Keratinocyte (primary cell): ENCODE measurements at places on chromosomes 1 and 21. TPM values are rescaled to one million over a fixed set of nuclear protein-coding genes. Genes with fewer than 3 reads are reported as not detected.

The ETNK2 gene
- polyA plus RNA-seq, result 18.4 to 26.4 TPM (median 20.6 TPM) in 3 replicates

The AHDC1 gene
- polyA plus RNA-seq, result 3.9 to 4.2 TPM (median 4.1 TPM) in 3 replicates

The RIMS3 gene
- polyA plus RNA-seq, result 1.1 to 2.6 TPM (median 1.7 TPM) in 3 replicates

The NTRK1 gene
- polyA plus RNA-seq, result 0.03 to 0.06 TPM (median 0.05 TPM) in 3 replicates

The MCL1 gene
- polyA plus RNA-seq, result 105 to 237 TPM (median 156 TPM) in 3 replicates

The S100A1 gene
- polyA plus RNA-seq, result 0.12 to 0.15 TPM in 2 of 3 replicates, not detected in the other

The FCAMR gene
- polyA plus RNA-seq, result not detected in 3 replicates

The MAST2 gene
- 12.2 to 15.7 TPM (median 14.6 TPM) in 3 replicates for polyA plus RNA-seq

The CAPN2 gene
- 278 to 366 TPM (median 350 TPM) in 3 replicates for polyA plus RNA-seq

The UBASH3A gene
- polyA plus RNA-seq, result not detected in 3 replicates

The MYOM3 gene
- 0.49 to 1.0 TPM (median 0.98 TPM) in 3 replicates for polyA plus RNA-seq

The L1TD1 gene
- 0.12 to 0.24 TPM (median 0.20 TPM) in 3 replicates for polyA plus RNA-seq

The DIRAS3 gene
- polyA plus RNA-seq, result 0.14 to 0.23 TPM (median 0.20 TPM) in 3 replicates

The ZYG11A gene
- polyA plus RNA-seq, result 0.40 to 0.65 TPM (median 0.64 TPM) in 3 replicates

The FMOD gene
- polyA plus RNA-seq, result 0.39 to 0.47 TPM (median 0.44 TPM) in 3 replicates

The GPR137B gene
- 6.2 to 9.9 TPM (median 7.1 TPM) in 3 replicates for polyA plus RNA-seq

The RASSF5 gene
- 2.1 to 2.5 TPM (median 2.4 TPM) in 3 replicates for polyA plus RNA-seq

The HOOK1 gene
- 3.1 to 12.7 TPM (median 11.8 TPM) in 3 replicates for polyA plus RNA-seq
